ENCODE measurements at places on chromosomes 5 and 9. TPM values are rescaled to one million over a fixed set of nuclear protein-coding genes. Genes with fewer than 3 reads are reported as not detected.

The CDH9 gene
- not detected for total RNA-seq

The NMUR2 gene
- total RNA-seq: not detected

The FBXO38 gene
- total RNA-seq: 31.1 TPM

The GPR151 gene
- not detected for total RNA-seq

The SLC1A3 gene
- 0.49 TPM for total RNA-seq

The ENTPD2 gene
- under 0.01 TPM for total RNA-seq

The LRRC70 gene
- 24.0 TPM for total RNA-seq

The CXCL14 gene
- not detected for total RNA-seq

The ELAVL2 gene
- 1.3 TPM for total RNA-seq

The SPATA6L gene
- 0.97 TPM for total RNA-seq

The PCDHA13 gene
- total RNA-seq: not detected

The GRIN1 gene
- 0.06 TPM for total RNA-seq

The AJM1 gene
- total RNA-seq: 0.65 TPM

The MTAP gene
- 25.6 TPM for total RNA-seq

The TMEM38B gene
- total RNA-seq: 6.3 TPM

The STOML2 gene
- total RNA-seq: 143 TPM

The APBA1 gene
- total RNA-seq: 33.0 TPM

The C6 gene
- not detected for total RNA-seq

The NXNL2 gene
- total RNA-seq: 0.32 TPM

The FAT2 gene
- total RNA-seq: under 0.01 TPM

The INPP5E gene
- total RNA-seq: 8.1 TPM

The GABRA1 gene
- total RNA-seq: not detected

The ABLIM3 gene
- total RNA-seq: 40.3 TPM

The NR5A1 gene
- total RNA-seq: not detected

The GPR150 gene
- not detected for total RNA-seq

The NUTM2G gene
- total RNA-seq: not detected

The DDX4 gene
- total RNA-seq: not detected

The OCLN gene
- 1.3 TPM for total RNA-seq

The ANXA2R gene
- 13.0 TPM for total RNA-seq

The PTCD2 gene
- total RNA-seq: 1.8 TPM

The NOL6 gene
- 9.4 TPM for total RNA-seq

The LYRM7 gene
- total RNA-seq: 4.6 TPM

The ESM1 gene
- 379 TPM for total RNA-seq

The OTP gene
- not detected for total RNA-seq
